ENCODE measurements at places on chromosomes 3 and 15.

DNA sequence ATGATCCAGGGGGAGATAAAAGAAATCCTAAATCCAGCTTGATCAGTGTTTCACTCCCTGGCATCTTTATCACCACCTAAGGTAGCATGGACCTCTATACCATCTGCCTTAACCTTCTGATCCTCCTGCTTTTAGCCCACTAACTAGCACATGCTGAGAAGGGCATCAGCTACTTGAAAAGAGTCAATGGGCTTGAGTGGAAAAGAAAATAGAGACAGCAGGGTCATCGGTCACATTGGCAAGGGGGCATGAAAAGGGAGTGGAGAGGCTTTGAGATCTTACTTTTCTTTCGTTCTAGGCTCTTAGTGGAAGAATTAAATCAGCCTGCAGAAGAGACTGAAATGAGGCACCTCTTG, 239 bp upstream of the ZFYVE19 start:
- no peak for DNase-seq

GRCh38 chr15:75347222-75348033, 589 bp downstream of the NEIL1 start:
- peak; percentile 23 for DNase-seq

- DNase-seq: no peak
Observed at GRCh38 chr3:54853573-54854404, 74.1 kb downstream of the LRTM1 start.

- peak; percentile 17 for DNase-seq
Observed at GRCh38 chr3:66372681-66373350, 128.0 kb downstream of the LRIG1 start.

DNA sequence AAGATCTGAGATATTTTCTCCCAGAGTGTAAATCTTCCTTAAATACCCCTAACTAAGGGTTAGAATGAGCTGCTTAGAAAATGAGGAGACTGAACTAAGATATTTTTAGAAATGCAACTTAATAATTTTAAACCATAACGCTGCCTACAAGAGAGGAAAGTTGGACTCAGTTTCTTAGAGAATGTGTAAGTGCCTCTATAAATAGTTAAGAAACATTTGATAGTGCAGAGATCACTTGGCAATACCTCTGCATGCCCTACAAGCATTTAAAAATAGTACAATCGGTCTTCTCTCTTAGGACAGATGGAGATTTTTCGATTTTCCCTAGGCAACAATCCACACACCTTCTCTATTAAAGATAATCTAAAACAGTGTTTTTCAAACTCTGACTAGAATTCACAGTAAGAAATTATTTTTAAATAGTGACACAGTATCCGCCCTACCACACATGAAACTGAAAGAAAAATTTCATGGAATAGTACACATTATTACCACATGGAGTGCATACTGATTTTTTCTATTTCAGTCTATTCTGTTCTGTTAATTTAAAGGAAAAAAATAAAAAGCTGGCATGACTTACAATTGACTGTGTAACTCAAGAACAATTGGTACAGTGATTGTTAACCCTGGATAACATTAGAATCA, 83.2 kb downstream of the GADL1 start:
- no peak for DNase-seq

DNA sequence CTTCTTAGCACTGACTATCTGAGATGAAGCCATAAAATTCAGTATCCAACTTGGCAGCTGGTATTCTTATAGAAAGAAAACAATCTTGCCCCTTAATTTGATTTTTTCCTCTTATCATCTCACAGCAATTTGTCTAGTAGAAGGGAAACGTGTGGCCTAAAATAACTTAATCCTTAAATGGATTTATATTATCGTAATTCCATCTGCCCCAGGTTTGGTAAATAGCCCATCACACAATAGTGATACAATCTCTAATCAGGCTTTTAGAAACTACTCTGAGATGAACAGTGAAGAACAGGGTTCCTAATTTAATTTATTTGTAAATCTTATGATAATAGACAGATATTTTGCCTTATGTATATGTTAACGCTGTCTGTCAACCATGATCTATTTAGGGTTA, 24.8 kb downstream of the PEX5L start:
- DNase-seq: no peak

DNA sequence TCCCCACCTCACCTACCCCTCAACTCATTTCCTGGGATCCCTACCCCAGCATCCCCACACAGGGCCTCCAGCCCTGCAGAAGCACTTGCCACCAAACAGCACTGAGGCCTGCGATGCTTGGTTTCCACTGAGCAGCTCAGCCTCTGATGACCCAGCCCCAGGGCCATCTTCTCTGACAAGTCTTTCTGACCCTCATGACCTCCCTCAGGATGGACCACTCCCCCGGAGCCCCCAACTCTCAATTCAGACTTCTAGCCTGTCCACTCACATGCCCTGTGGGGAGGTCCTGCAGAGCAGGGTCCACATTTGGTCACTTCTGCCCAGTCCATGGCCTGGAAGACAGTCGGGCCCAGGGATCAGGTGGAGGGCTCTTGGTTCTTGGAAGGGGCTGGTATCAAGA, 63.4 kb upstream of the SPATA12 start:
- no peak for DNase-seq

GRCh38 chr15:57156210-57156884, 220.0 kb upstream of the CGNL1 start:
- no peak for DNase-seq

DNA sequence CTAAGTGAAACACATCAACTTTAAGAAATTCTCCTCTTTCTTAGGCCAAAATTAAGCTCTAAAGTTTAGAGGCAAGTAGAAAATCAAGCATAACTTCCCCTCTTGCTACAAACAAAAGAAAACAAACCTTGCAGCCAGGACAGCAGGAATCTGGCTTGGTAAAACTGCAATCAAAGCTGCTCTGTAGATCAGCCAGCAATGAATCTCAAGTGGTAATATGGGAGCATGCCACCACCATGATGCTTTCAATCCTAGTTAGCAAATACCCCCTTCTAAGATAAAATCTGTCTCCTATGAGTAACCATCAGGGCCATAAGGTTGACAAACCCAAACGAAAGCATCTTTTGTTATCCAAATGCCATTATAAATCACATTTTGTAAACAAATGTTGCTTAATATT, 208.3 kb upstream of the PLSCR5 start:
- no peak for DNase-seq

DNA sequence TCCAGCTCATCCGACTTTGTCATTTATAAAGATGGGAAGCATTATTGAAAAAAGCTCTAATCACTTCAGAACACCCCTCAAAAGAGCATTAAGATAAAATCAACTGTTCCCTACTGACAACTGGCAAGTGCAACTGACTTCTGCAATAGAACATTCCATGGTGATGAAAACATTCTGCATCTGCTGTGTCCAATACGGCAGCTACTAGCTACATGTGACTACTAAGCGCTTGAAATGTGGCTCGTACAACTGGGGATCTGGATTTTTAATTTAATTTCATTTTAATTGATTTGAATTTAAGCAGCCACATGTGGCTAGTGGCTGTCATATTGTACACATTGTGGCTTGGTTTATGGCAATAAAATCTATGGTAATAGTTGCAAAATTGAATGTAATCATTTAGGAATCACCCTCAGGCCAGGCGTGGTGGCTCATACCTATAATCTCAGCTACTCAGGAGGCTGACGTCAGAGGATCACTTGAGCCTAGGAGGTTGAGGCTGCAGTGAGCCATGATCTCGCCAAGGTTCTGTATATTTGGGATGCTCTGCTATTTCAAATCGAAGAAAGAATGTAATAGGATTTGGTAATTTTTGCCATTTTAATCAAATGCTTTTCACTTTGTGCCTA, 390.3 kb downstream of the GABRB3 start:
- no peak for DNase-seq

DNA sequence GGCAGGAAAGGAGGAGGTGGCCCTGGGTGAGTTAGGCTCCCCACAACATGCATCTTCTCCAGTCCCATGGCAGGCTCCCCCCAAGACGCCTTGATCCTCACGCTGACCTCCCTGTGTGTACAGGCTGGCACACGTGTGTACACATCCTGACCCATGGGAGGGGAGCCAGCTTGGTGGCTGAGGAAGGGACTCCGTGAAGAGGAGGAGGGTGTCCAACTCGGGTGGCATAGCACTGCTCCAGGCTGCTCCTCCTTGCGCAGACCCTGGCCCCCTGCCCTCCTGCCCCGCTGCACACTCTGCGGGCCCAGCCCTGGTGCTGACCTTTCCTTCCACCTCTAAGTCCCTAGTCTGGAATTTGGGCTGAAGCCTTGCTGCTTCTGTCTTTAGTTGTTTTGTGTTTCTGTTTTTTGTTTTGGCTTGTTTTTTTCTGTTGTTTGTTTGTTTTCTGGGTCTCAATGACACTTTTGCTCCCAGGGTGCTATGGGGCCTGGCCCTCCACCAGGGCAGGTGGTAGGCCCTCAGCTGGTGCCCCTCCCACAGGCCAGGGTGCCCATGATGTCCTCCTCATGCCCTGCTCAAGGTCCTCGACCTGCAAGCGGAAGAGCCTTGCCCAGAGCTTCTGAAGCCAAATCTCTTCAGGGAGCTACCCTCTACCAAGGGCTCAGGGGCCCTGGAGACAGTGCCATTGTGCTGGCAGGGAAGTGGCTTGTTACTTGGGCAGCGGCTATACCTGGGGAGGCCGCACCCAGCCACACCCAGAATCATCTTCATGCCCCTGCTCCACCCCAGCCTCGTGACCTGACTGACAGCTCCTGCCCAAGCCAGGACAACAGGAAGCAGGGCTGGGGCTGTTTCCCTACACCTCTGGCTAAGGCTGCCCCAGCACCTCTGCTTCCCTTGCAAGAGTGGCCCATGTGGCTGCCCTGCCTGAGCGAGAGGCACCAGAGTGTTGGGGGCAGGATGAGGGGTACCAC, 5.1 kb downstream of the EPHB3 start:
- no peak for DNase-seq

All from activated CD4-positive, CD25-positive, alpha-beta regulatory T cell (primary cell).